ENCODE measurements at places on chromosomes 7 and 10.

DNA sequence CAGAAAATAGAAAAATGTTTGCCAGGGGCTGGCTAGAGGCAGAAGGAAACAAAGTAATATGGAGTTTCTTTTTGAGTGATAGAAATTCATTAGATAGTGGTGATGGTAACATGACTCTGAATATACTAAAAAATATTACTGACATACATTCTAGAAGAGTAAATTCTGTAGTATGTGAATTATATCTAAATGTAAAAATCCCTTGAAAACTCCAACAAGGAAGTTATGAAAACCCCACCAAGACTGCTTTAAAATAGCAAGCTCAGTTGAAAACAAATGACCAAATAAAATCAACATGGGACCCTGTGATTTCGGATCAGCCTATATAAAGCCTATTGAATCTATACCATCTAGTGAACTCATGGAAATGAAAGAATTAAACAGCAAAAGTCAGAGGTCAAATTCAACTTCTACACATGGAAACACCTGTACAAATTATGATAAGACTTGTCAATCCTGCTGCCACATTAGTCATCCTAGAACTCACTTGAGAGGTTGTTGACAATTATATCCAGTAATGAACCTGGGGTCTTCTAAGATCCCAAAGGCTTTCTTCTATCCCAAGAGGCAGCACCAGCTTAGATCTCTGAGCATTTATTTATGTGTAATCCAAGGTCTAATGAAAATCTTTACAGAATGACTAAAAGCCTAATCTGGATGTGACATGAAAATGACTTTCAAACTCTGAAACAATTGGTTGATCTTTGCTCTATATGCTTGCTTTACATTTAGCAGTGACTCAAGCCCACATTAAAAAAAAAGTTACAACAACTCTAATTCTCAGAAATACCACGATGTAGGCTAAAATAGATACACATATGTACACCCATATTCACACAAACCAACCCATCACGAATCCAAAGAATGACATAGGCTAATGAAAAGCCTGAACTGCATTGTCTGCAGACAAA lies 59.3 kb downstream of the OSBPL3 start:
- DNase-seq = no peak

- DNase-seq = peak; percentile 97
Measured at GRCh38 chr10:73997787-73998622, at the start of gene VCL. TSS of gene VCL (plus strand) at chr10:73998116. CDS start at chr10:73998208, 92 bp downstream.

GRCh38 chr7:146960773-146961391 lies 844.3 kb downstream of the CNTNAP2 start:
- no peak for DNase-seq

GRCh38 chr10:31942435-31942834 lies 13.8 kb upstream of the ARHGAP12 start:
- DNase-seq = no peak

DNA sequence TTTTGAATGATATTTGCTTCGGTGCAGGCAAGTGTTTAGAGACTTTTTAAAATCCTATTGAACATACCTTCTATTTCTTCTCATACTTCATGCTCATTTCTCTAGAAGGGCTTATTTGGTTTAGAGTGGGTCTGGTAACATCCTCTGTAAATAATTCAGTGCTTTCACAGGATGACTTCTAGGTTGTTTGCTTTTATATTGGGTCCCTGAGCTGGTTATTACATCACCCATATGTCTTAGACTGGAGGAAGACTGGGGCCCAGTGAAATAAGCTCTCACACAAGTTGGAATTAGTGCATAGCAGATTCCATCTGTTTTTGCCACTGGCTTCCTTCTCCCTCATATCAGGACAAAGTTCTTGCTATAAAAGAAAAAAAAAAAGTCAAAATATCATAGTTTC lies 6.5 kb downstream of the SUPV3L1 start:
- DNase-seq = no peak

DNA sequence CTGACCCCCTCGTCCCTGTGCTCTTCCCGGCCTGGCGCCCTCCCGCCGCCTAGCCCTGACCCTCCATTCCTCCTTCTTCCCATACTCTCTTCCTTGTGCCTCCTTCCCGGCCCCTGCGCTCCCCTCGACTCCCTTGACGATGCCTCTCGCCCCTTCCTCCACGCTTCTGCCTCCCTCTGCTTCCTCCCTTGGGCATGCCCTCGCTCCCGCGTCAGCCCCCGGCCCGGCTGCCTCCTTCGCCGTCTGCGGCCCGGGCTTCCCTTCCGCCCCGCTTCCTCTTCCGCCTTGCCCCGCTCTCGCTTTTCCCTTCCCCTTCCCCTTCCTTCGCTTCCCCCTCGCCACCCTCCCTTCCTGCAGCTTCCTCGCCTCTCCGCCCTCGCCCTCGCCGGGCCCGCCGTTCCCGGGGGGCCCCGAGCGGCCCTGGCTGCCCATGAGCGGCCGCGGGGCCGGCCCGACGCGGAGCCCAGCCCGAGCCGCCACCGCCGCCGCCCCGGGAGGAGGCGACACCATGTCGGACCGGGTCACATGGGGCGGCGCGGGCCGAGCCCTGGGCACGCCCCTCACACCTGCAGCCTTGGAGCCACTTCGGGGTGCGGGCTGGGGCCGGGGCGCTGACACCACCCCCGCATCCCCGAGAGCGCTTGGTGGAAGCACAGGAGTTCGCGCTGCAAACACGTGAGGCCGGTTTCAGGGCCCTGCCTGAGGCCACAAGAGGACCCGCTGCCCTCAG lies at the start of gene FBXW4:
FBXW4 (minus strand) TSS at position 497 of the 730 bp plus-strand sequence; CDS start at position 432, 65 bp downstream.
- DNase-seq = no peak

GRCh38 chr10:117626228-117626627 lies 83.7 kb downstream of the EMX2 start:
- no peak for DNase-seq

DNA sequence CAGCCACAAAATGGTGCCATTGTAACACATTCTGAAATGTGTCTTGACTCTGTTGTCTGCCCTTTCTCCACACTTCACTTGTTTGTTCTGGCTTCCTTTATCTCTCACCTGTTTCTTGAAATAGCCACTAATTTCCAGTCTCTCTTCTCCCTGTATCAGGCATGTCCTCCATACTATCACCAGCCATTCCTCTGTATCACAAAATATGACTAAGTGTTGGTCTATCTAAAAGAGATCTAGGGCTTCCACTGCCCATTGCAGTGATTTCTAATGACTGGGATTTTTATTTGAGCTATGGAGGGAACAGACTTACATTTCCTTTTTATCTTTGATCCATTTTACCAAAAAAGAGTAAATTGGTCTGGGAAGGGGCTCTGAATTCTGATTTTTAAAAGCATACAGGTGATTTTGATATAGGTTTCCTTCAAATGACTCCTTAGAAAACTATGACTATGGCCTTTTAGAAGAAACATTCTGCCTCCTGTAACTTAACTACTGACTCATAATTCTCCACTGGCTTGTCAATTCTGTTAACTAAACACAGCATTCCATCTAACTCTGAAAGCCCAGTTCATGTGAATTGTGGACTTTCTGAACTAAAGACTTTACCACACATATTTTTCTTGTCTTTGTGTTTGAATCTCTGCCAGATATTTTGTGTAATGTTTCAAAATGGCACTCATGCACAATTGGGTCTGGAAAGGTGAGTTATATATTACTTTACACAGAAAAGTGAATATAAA lies 1121.4 kb downstream of the XPNPEP1 start:
- peak; percentile 85 for DNase-seq

- DNase-seq = no peak
Measured at GRCh38 chr10:123633106-123633505, 33.0 kb upstream of the GPR26 start.

GRCh38 chr7:150994141-150994837 lies 3.5 kb downstream of the NOS3 start:
- no peak for DNase-seq

DNA sequence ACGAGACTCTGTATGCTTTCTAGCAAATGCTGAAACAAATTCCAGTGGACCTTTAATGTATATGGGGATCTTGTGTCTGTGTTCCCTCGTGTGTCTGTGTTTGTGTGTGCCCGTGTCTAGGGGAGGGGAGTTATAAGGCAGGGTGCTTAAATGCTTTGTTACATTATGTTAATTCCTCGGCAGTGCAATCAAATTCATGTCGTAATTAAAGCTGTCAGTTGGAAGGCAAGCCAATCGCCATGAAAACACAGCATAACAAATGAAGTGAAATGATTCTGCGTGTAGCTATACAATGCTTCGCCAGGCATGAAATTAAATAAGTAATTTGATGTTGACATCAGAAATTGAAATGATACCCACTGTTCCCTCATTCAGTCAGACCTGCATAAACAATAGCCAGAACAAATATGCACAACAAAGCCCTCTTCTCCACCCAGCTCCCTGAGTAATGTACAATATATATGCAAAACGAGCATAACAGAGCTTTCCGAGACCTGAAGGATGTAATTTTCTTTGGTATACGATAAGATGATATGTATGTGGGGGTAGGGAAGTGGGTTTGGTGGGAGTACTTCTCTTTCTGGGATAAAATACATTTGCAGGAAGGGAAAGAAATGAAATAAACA lies 534.1 kb downstream of the AUTS2 start:
- no peak for DNase-seq

DNA sequence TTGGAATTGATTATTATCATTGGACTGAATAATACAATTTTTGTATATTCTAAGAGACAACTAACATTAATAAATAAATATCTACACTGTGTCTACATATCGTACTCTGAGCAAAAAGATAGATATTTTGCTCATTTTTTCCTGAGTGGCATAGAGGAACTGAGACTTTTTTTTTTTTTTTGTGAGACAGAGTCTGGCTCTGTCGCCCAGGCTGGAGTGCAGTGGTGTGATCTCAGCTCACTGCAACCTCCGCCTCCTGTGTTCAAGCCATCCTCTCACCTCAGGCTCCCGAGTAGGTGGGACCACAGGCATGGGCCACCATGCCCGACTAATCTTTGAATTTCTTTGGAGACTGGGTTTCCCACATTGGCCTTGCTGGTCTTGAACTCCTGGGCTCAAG lies 14.0 kb downstream of the KMT2E start:
- DNase-seq = no peak

GRCh38 chr7:94698275-94698674 lies 42.3 kb upstream of the SGCE start:
- peak; percentile 86 for DNase-seq

- no peak for DNase-seq
Measured at GRCh38 chr10:62772186-62772974, 32.1 kb upstream of the ADO start.

DNA sequence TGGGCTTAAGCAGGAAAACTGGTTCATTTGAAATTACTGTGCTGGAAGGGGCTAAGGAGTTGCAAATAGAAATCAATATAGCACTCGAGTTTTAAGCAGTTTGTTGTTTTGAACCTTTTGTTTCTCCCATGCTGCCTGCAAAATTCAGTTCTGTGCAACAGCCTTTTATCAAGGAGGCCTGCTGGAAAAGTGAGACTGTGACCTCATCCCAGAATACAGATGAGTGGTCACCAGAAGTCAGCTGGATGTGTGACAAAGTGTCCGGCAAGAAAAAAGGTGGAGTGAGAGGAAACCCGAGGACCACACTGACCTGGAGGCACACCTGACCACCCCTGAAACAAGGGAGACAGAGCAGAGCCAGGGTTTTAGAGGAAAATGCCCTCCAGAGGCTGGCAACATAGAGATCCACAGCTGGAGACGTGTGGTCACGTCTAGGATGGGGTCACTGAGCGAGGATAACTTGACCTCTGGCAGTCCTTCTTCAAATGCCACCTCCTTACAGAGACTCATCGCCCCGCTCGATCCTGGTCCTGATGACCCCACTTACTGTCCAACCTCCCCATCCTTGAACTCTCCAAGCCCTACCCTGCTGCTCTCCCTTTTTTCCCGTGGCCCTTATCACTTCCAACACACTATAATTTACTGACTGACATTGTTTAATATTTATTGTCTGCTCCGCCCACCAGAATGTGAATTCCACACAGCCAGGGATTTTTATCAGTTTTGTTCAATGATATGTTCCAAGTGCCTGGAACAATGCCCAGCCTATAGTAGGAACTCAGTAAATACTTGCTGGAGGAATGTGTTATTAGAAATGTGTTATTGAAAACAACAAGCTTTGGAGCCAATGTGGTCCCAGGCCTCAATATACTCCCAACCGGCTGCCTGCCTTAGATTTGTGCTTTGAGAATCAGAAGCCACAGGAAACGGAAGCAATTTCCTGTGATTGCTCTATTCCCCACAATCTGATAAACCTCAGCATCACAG lies 243.8 kb downstream of the GLI3 start:
- peak; percentile 91 for DNase-seq

- peak; percentile 95 for DNase-seq
Measured at GRCh38 chr7:7221599-7222038, 39.3 kb downstream of the C1GALT1 start.

DNA sequence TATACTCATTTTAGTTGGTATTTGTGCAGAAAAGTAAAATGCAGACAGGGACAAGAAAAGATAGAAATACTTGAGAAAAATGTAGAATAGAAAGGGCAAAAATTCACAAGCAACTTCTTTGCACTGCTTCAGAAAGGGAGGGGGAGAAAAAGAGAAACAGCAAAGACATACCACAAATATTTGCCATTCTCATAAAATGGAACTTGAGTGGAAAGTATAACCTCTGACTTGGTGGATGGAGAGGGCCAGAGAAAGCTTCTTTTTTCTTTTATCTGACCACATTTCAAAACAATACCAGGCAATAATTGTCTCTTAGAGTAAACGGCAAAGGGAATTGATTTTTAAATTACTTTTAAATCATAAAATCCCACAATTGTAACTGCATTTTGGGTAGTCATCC lies 35.8 kb upstream of the TRUB1 start:
- no peak for DNase-seq

GRCh38 chr7:49483142-49483541 lies 290.3 kb upstream of the VWC2 start:
- no peak for DNase-seq

DNA sequence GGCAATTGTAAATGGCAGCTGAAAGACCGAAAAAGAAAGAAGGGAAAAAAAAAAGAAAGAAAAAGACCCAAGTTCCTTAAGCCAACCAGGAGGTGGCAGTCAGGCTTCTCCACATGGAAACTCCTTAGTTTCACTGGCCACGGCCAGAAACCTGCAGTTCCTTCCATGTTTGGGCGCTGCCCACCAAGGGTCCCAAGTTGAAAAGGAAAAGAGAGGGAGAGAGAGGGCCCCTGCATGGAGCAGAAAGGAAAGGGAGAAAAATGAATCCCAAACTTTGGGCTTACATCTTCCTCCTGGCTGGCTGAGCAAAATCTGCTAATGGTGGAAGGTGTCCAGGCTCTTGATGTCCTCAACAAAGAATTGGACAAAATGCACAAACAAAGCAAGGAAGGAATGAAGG lies 31.8 kb upstream of the ABCA13 start:
- DNase-seq = peak; percentile 16

DNA sequence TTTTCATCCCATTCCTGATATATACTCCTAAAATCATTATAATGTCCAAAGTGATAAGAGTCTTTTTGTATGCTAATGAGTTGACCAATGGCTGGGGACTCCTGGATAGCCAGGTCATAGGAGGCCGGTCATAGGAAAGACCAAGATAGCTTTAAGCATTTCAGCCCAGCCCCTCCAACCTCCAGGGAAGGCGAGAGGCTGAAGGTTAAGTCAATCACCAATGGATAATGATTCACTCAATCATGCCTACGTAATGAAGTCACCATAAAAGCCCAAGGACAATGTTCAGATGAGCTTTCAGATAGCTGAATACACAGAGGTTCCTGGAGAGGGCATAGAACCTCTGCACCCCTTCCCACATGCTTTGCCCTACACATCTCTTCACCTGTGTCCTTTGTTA lies 75.7 kb downstream of the VWDE start:
- no peak for DNase-seq

GRCh38 chr7:98396768-98397167 lies 4.1 kb downstream of the BAIAP2L1 start:
- DNase-seq = no peak

- DNase-seq = no peak
Measured at GRCh38 chr7:157006205-157006747, 4.2 kb downstream of the MNX1 start.

GRCh38 chr7:40356871-40357709 lies 222.3 kb downstream of the SUGCT start:
- DNase-seq = peak; percentile 24

- DNase-seq = no peak
Measured at GRCh38 chr7:32519763-32520162, 24.5 kb downstream of the AVL9 start.

Measured in amniotic epithelial cell (primary cell).